ENCODE measurements at places on chromosomes 7 and 10.

DNA sequence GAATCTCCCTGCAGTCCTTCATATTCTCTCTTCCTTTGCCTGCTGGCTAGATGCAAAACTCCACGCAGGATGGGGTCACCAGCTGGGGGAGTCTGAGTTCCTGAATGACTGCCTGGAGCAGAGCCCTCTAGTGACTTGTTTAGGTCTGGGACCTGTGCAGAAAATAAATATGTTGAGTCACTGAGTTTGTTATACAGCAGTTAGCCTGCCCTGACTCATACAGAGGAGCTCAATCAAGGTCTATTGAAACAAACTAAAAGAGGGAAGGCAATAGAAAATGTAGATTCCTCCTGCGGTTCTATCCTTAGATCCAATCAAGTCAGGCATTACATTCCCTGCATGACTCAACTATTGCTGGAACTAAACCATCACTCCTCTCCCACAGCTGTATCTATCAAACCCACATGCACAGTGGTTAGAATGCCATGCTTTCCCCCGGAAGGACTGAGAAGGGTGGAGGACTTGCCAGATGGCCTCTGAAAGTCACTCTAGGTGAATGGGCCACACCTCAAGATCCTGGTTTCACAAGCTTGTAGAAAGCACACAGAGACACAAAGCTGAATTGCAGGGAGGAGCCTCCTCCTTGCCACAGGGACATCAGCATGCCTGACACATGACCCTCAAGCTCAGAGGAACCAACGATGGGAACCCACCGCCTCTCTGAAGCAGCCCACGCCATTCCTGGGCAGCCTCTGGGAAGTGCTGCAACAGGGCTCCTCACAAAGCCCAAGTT lies 73.9 kb downstream of the SH3PXD2A start:
- DNase-seq = no peak

DNA sequence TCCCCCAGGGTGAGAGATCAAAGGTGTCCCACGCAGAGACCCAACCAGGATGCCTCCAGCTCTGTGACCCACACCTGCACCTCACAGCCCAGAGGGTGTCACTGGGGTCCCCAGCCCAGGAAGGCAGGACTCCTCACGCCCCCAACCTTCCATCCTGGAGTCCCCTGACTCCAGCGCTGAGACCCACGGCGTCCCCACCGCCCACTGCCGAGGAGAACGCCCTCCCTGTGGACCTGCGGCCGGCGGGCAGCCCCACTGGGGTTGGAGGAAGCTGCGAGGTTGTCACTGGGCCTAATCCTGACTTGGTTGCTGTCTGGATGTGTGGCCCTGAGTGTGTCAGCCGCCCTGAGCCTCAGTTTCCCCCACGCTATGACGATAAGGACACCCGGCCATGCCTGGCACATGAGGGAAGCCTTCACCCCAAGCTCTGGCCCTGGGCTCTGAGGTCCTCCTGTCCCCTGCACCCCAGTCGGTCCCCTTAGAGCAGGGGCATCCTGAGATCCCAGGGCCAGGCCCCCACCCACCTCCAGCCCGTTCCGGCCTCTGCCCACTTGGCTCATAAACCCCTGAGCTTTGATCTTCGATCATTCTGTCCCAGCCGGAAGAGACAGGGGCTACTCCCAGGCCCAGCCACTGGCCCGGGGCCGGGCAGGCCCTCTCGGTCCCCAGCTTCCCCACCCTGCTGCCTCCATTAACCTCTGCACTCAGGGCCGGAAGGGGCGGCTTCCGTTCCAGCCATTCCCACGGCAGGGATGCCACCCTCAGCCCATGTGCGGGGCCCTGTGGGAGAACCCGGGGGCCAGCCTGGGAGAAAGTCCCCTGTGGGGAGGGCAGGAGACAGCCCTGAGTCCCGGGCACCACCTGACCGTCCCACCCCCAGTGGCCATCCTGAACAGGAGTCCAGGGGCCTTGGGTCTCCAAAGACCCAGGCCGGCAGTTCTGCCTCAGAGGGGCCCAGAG lies 113.2 kb downstream of the MICALL2 start:
- DNase-seq = no peak

DNA sequence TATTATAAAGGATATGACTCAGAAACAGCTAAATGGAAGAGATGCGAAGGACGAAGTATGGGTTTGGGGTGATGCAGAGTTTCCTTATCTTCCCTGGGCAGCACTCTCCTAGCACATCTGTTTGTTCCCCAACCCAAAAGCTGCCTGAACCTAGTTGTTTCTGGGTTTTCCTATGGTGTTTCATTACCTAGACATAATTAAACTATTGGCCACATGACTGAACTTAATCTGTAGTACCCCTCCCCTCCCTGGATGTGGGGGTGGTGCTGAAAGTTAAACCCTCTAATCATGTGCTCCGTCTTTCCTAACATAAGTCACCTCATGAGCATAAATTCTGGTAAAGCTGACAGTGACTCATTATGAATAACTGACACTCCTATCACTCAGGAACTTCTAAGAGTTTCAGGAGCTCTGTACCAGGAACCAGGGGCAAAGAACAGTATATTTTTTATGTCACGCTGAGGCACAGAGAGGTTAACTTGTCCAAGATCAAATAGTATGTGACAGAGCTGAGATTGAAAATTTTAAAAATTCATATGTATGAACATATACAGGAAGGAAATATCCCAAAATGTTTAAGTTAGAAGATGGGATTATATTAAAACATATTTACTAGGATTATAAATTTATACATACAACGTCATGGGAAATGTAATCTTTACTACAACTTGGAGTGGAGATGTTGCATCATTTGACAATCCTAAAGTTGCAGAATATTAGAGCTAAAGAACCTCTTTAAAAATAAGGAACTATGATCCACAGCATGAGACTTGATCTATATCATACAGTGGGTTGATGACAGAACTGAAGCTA lies 4.8 kb downstream of the STRIP2 start:
- no peak for DNase-seq

GRCh38 chr10:113627836-113628235 lies 36.0 kb downstream of the NRAP start:
- DNase-seq = no peak

- DNase-seq = no peak
Observed at GRCh38 chr7:117531595-117532244, 51.9 kb downstream of the CFTR start.

GRCh38 chr10:128964100-128964403 lies 503.0 kb upstream of the MGMT start:
- no peak for DNase-seq

- DNase-seq = no peak
Observed at GRCh38 chr10:13803566-13804554, 217.1 kb downstream of the PRPF18 start.

DNA sequence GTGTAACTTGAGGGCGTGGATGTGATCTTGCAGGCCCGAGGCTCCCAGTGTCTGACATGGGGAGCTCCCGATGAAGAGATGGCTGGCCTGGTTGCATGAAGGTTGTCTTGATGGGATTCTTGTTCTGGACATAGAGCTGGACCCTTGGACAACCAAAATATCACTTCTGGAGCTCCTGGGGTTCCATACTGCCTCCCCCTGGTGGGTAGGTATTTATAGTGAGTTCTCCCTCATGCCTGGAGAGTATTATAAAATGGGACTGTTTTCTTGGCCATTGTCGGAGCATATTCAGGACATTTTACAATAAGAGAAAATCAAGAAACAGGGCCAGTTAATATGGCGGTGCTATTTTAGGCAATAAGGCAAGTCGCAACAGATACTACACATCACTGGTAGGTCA lies 32.6 kb upstream of the GIMAP8 start:
- no peak for DNase-seq

DNA sequence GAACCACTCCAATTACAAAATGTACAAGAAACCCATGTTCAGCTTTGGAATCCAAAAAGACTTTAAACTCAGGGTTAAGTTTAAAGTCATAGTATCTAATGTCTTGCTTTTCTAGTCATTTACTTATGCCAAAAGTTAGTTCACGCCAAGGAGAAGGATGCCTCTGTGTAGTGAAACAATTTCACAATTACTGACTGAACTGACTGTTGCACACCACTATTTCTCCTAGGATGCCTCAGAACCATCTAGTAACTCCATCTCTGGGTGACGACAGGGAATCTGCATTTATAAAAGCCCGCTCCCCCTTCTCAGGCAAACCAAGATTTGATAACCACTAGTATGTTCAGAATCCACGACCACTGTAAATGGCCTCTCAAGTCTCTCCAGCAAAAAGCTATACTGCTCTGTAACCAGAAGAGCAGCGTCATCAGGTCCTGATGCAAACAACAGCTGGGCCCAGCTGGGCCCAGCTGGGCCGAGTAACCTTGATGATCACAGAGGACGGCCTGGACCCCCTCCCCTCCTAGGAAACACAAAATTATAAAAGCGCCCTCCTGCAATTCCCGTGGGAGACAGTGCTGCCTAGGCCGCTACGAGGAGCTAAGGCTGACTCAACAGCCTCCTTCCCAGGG lies 680 bp upstream of the ADO start:
- no peak for DNase-seq

GRCh38 chr10:18279173-18279572 lies 138.9 kb downstream of the CACNB2 start:
- DNase-seq = no peak

DNA sequence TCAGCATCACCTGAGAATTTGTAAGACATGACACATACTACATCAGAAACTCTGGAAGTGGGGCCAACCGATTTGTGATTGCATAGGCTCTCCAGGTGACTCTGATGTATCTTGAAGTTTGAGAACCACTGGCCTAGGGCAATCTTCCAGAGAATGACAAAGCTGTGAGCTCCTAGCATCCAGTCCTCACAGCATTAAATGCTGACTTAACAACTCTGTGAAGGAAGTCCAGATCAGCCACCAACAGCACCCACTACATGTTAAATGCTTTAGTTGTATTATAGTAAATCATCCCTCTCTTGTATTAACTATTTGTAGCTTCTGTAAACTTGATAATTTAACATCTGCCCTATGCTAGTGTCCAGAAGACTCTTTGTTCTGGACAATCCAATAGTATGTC lies 636.5 kb upstream of the STEAP1 start:
- no peak for DNase-seq

DNA sequence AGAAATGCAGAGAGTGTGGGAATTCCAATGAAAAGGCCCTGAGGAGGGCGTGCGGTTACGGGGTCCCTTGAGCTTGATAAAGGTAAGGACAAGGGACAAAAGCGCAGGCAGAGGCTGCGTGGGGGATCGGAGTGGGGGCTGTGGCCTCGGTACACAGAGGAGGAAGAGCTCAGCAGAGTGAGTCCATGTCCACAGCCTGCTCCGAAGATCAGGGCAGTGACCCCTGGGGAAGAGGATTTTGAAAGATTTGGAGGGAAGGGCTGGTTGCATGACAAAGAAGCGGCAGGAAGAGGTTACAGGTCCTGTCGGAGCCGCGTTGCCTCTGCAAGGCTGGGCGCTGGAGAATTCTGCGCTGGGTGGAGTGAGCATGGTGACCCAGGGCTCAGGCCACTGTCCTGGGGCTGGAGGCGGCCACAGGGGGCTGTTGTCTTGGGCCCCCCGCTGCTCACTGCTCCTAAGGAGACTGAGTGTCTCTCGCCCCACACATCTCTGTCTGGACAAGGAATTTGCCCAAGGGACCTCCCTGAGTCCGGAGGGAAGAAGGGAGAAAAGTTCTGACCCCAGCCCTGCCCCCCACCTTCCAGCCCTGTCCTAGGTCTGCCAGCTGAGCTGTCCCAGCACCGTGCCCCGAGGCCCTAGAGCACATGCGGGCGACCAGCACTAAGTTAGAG lies 69.8 kb upstream of the INSIG1 start:
- no peak for DNase-seq

DNA sequence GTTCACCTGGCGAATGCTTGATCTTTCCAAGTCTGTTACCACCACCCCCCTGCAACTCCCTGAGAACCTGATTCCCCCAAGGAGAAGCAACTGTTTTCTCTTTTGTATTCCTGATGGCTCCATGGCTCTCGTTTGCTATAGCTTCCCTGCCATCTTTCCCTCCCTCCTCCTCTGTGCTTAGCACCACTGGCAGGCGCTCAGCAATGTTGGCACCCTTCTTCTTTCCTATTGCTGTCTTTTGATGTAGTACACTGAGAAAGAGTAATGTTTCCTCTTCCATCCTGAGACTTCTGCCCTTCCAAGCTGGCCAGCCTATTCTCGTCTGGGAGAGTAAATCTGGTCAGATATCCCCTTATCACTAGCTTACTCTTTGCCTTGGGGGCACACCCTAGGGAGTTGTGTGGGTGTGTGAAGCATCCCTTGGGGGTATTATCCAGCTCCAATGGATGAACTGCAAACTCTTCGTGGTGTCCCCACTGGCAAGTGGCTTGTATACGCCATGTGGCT lies 74.0 kb downstream of the BMPER start:
- DNase-seq = no peak

GRCh38 chr10:3354174-3354900 lies 181.8 kb upstream of the PITRM1 start:
- no peak for DNase-seq

GRCh38 chr10:35885076-35885475 lies 243.0 kb upstream of the FZD8 start:
- no peak for DNase-seq
